NCI-H748 treated with DMSO at 0.1 percent for 48 hours (cell line): ENCODE measurements at places on chromosomes 1 and 21.

DNA sequence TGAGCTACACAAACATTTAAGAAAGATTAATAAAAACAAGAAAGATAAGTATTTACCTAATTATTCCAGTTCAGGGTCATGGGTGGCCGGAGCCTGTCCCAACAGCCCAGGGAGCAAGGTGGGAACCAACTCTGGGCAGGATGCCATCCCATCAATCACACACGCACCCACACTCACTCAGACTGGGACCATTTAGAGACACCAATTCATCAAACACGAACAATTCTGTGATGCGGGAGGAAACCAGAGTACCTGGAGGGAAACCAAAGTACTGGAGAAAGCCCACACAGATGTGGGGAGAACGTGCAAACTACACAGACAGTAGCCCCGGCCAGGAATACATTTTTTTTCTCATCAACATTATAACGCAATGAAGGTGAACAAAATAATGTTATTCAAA lies 16.2 kb downstream of the WASF2 start:
- no peak for DNase-seq

DNA sequence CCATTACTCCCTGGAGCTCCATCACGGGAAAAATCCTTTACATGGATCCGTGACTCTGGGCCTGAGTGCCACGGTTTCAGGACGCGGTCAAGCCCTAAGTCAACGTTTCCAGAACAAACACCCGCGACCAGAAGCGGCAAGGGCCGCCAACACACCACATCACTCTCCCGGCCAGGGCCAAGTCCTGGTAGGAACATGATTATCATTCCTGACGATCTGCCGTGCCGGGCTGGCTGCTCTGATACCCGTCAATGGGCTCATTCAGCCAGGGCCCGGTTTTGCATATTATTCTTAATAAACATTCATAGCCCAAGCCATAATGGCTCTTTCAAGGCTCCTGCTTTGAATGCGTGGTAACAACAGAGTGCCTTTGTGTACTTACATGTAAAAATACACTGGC lies 44.6 kb upstream of the SIM2 start:
- DNase-seq: no peak

GRCh38 chr1:53656747-53657530 lies 82.0 kb downstream of the GLIS1 start:
- DNase-seq: no peak

GRCh38 chr1:27960762-27961645 lies 1.2 kb downstream of the XKR8 start:
- no peak for DNase-seq

GRCh38 chr1:179178950-179179349 lies 50.5 kb downstream of the ABL2 start:
- no peak for DNase-seq

DNA sequence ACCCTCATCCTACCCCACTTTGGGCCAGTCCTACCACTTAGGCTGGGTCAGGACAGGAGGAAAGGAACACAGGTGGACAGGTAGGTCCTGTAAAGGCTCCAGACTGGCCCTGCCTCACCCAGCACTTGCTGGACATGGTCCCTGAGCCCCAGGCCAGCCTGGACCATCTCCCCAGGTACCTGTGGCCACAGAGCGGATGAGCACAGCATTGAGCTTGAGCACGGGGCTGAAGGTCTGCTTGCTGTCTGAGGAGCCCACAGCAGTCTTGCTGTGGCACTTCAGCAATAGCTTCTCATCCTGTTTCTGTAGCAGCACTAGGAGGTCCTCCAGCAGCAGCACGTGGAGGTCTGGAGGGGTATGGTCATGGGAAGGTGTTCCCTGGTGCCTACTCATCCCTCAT lies 23.3 kb downstream of the LRRC71 start:
- DNase-seq: no peak

GRCh38 chr1:20008391-20008841 lies 29.0 kb upstream of the PLA2G2A start:
- DNase-seq: no peak
